ENCODE measurements at places on chromosomes 11 and 22.

DNA sequence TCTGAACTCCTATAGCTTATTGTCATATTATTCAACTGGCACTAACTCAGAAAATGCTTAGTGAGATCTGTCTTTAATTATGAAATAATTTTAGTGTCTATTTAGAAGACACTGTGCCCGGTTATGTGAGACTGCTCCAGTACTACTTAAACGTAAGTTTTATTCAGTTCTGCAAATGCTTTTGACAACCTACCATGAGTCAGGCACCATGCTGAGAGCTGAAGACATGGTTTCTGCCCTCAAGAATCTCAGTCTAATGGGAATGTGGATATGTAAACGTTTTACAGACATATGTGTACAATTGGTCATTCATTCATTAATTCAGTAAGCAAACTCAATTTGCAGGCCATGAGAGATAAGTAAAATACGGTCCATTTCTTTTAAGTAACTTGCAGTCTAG is 40.0 kb downstream of the DCUN1D5 start:
- no peak for DNase-seq

GRCh38 chr11:8034604-8035190 is 46.3 kb upstream of the TUB start:
- no peak for DNase-seq

DNA sequence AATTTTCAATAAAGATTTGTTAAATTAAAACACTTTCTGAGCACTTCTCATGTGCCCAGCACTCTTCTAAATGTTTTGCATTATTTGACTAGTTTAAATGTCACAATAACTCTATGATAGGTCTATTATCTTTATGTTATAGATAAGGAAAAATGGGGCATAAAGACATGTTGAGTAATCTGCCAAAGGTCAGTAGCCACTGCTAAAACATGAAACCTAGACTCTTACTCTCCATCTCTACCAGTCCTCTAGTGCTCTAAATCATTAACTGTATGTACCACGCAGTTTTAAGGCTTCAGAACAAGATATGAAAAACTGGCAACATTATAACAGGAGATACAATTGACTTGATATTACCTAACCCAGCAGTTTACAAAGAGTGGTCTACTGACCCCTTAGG is 6.9 kb downstream of the RAB6A start:
- DNase-seq = no peak

DNA sequence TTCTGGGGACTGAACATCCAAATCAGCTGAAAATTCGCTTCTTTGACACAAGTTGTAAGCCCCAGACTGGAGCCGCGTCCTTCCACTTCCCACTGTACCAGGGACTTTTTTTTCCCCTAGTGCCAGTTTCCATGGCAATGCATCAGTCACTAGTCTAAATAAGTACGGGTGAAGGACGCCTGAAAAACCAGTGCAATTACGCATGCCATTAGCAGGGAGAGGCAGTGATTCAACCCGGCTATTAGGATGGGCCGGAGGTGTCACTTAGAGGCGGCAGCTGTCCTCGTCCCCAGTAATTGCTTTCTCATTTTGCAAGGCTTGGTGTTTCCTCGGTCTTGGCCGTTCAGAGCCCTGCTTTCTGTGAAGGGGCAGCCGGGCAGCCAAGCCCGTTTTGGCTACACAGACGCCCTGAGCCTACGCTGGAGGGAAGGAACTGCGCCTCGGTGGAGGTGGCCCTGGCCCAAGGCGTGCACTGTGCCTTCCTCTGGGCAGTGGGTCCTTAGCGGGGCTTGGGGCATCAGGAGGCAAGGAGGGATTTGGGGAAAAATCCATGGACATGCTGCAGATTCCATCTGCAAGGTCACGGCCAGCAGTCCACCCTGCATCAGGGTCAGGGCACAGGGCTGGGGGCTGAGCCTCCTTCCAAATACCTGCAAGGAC is 319.7 kb downstream of the CTTN start:
- DNase-seq = no peak

DNA sequence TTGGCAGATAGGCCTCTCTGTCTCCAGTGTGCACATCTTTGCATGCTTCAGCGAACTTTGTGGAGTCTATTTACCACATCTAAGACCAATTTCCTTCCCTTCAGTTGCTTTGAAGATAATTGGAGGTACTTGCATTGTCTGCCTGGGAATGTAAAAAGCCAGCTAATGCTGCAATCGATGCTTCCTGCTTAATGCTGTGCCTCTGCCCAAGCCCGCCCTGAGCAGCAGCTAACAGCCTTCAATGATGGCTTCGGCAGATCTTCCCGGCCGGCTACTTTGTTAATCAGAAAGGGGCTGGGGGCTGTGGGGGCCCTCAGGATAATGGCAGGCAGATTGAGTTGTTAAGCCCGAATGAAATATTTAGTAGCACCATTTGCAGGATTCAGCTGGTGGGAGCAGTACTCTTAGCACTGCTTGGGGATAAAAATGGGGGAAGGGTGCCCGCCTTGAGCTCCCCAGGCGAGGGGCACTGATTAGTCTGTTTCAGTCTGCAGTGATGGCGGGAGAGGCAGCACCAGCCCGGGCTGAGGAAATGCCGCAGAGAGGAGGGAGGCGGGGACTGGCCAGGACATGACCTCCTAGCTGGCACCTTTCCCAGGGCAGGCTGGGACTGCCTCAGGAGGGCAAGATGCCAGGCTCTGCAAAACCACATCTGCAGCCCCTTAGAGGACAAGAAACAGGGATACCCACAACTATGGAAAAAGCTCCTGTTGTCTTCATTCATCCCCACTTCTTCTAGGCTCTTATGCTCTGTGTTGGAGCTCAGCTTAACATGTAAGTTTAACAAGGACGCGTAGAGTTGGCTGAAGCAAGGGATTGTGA is 460.0 kb downstream of the BUD13 start:
- DNase-seq = no peak

DNA sequence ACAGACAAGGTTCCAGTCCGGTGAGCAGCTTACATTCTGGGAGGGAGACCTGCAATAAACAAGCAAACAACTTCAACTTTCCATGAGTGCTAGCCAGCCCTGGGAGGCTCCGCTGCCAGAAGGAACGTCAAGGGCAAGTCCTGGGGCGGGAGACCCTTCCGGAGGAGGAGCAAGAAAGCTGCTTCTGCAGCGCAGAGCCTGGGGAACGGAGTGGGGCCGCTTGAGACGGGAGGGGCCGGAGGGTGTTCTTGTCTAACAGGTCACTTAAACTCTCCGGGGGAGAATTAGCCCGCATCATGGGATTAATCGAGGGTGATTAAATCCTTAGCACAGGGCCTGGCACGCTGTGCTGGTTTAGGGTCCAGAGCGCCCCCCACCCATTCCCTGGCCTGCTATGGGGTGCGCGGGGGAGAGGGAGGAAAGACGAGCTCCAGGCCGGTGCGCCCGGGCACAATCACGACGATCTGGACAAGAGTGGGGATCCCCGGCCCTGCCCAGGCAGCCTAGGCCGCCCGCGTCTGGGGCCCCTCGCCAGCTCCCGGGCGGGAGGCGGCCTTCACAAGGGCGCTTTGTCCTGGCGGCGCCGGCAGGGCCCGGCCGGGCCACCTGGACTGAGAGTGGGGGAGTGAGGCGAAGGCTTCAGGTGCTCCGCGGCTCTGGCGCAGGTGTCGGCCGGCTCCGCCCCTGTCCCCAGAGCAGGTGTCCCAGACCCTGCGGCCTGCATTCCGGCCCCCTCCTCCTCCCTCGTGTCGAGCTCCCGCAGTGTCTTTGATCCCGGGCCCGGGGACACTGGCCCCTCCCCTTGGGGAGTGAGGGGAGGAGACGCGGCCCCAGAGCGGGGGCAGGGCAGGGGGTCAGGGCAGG is 663 bp upstream of the LARGE2 start:
- DNase-seq = no peak

Measured in GDM1 (cell line).